Stimulated activated CD4-positive, alpha-beta T cell treated with anti-CD3 and anti-CD28 coated beads, Interleukin-4, amount 100 ng/mL, for 24 hours (primary cell): ENCODE measurements at places on chromosomes 16 and 17.
A peak's percentile ranks its signal among the peaks of the same experiment; 100 is the strongest.

- DNase-seq = no peak
These were observed 27.5 kb downstream of the TVP23A start for GRCh38 chr16:10791048-10791447.

DNA sequence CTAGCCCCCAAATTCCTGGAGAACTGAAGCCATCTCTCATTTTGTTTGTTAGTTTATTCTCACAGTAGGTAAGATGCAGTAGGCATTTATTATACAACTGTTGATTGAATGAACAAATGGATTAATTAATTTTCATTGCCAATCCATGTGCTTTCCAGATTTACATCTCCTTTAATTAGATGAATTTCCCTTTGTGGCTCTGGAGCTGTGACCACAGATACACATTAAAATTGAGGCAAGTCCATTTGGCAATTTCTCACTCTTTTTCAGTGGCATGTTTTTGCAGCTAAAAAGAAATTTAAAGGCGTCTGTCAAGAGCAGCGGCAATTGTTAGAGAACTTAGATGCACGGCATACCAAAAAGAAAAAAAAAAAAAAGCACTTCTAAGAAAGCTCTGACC lies 635.4 kb upstream of the SOX9 start:
- DNase-seq = no peak

DNA sequence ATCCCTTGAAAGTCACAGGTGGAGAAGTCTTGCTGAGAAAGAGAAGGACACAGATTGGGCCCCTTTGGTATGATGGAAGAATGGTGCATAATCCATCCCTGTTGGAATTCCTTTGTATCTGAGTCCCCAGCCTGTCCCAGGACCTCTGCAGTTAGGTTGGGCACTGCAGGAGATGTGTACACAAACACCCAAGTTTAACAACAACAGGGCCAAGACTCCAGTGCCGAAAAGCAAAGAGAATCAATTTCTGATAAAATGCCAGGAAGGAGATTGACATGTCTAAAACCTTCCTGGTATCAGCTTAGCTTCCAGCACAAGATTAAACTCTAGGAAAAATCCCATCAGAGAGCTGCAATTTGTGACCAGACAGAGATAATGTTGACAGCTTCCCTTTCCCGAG lies 32.9 kb downstream of the KATNIP start:
- no peak for DNase-seq

DNA sequence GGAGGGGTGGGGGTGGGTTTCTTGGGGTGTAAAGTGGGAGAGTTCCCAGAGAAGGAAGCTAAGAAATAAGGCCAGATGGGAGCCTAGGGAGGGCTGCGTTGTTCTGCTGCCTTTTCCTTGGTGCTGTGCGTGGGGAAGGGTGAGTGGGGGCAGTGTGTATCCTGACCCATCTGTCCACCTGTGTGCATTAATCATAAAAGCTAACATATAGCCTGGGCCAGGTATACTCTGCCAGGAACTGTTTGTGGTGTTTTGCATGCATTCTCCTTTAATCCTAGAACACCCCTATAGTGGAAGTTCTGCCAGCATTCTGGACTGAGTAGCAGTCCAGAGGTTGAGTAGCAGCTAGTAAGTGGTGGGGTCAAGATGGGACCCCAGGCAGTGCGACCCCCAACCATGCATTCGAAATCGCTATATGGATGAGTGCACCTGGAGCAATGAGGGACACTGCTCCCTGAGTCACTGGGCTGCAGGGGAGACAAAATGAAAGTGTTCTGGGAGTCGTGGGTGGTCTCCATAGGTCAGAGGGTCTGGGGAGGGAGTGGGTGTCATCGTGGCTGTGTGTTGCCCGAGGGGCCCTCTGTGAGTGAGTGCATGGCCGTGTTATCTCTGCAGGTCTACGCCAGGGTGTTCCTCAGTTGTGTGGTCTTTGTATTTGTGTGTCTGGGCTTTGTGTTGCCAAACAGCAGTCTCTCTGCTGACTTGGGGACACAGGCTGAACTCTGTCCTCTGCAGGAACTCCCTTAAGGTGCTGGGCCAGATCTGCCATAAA lies 1.3 kb downstream of the ERBB2 start:
- DNase-seq = no peak

DNA sequence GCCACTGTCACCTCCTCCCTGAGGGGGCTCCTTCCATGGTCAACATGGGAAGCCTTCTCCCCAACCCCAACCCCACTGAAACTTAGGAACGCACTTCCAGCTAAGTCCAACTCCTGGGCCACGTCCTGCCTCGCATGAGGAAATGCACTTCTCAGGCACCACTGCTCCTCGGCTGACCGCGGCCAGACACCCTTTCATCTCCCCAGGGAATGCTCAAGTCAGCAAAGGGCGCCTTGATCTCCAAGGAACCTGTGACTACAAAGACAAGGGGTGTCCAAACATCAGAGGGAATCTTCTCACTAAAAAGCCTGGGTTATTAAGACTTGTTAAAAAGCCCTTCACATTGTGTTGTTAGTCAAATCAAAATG lies 124.9 kb upstream of the HSBP1 start:
- DNase-seq = no peak

- no peak for DNase-seq
These were observed 24.8 kb downstream of the KPNA2 start for GRCh38 chr17:68060336-68060735.

GRCh38 chr17:60743799-60744198 lies 66.1 kb downstream of the BCAS3 start:
- DNase-seq = no peak

GRCh38 chr16:79928142-79928873 lies 327.8 kb upstream of the MAF start:
- no peak for DNase-seq

- no peak for DNase-seq
These were observed 66.7 kb downstream of the SREBF1 start for GRCh38 chr17:17769869-17770631.

DNA sequence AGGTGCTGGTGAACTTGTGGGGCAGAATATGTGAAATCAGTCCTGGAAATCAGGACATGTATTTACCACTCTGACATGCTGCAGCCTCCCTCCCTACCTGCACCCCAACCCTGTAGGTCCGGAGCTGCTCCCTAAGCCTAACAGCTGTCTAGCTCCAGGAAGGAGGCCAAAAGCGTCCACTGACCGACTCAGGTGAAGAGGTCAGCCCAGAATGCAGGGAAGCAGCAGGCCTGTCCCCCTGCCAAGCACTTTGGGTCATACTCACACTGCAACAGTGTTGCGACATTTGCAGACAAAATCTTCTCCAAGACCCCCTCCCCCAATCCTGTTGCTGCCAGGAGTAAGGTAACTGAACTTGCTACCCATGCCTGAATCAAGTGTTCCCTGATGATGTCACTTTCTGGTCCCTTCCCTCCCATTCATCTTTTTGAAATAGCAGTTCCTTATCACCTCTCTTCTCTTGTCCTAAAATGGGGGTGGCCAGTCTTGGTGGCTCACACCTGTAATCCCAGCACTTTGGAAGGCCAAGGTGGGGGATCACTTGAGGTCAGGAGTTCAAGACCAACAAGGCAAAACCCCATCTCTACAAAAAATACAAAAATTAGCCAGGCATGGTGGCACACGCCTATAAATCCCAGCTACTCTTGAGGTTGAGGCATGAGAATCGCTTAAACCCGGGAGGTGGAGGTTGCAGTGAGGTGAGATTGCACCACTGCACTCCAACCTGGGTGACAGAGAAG lies 1.3 kb upstream of the ACLY start:
- no peak for DNase-seq

- DNase-seq = no peak
These were observed 31.0 kb downstream of the SCNN1B start for GRCh38 chr16:23333034-23333579.

DNA sequence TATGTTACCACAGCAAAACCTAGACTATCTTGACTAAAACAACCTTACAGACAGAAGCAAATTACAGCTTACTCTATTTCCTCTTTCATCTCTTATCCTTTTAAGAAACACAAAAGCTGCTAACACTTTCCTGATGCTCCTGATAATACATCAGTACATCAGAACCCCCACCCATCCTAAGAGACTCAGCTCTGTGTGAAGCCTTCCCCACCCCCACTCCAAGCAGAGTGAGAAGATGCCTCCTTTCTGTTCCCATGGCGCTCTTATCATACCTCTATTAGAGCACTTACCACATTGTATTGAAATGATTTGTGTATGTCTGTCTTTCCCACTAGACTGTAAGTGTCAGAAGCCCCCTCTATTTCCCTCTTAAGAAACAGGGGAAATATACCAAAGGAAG lies 42.4 kb upstream of the HS3ST2 start:
- DNase-seq = no peak

GRCh38 chr16:50702725-50703124 lies 9.3 kb downstream of the NOD2 start:
- no peak for DNase-seq

- DNase-seq = no peak
These were observed 34.1 kb downstream of the CDK5R1 start for GRCh38 chr17:32520737-32521404.

- no peak for DNase-seq
These were observed 44.6 kb upstream of the MAP3K14 start for GRCh38 chr17:45361451-45361850.

- DNase-seq = no peak
These were observed 1.6 kb downstream of the BAHCC1 start for GRCh38 chr17:81396722-81397313.

GRCh38 chr17:76414334-76415295 lies 30.2 kb downstream of the SPHK1 start:
- DNase-seq = no peak

GRCh38 chr17:66519154-66519553 lies 216.7 kb downstream of the PRKCA start:
- no peak for DNase-seq

DNA sequence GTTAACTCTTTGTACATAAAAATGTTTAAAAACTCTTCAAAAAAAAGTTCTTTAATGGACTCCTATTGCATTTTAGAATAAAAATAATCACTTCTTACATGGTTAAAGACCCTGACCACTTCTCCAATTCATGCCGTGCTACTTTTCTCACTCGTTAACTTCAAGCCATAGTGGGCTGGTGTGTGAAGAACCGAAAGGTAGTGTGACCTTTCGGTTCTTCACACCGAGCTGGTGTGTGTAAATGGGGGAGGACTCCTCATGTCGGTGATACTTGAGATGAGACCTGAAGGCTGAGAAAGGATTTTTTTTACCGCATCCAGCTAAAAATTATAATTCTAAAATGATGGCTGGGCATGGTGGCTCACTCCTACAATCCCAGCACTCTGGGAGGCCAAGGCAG lies 22.1 kb downstream of the RFFL start:
- DNase-seq = no peak

GRCh38 chr16:85788819-85789218 lies 10.5 kb downstream of the EMC8 start:
- DNase-seq = no peak

- DNase-seq = no peak
These were observed 219.1 kb upstream of the IRX3 start for GRCh38 chr16:54505549-54506213.

DNA sequence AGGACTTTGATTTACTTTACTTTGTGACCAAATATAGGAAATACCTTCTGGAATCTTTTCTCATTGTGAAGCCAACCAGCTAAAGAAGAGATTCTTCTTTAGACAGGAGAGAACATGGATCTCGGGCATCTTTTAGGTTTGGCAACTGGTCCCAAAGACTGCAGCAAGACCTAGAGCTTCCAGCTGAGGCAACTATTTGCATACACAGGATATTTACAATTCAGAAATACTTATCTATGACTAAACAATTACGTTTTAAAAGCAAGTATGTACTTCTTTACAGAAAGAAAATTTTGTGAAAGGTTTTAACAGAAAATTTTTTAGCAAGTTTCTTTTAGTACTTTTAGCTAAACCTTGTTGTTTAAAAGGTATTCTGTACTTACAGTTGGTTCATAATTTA lies 106.5 kb downstream of the MAP2K4 start:
- DNase-seq = no peak

DNA sequence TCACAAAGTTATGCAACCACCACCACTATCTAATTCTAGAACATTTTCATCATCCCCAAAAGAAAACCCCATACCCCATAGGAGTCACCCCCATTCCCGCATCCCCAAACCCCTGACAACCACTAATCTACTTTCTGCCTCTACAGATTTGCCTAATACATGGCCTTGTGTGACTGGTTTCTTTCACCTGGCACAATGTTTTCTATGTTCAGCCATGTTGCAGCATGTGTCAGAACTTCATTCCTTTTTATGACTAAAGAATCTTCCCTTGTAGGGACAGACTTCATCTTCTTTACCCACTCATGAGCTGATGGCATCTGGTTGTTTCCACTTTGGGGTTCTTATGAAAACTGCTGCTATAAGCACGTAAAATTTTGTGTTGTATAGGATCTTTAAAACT lies 34.6 kb downstream of the CYTH1 start:
- no peak for DNase-seq

GRCh38 chr17:47162013-47162622 lies 27.0 kb downstream of the CDC27 start:
- DNase-seq = no peak

DNA sequence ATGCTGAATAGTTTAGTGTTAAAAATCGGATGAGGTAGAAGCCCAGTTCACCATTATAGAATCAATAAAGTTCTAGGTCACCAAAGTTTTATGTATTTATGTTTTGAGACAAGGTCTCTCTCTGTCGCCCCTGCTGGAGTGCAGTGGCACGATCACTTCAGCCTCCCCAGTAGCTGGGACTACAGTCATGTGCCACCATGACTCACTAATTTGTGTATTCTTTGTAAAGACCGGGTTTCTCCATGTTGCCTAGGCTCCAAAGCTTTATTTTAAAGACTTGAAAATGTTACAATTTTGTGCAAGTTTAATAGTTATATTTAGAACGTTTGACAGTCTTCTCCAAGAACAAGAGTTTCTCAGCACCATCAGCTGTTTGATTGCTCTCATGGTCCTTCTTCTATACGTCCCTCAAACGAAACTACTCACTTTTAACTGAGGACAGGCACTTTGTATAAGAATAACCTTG lies 32.1 kb downstream of the NDE1 start:
- peak; percentile 57 for DNase-seq
